ENCODE measurements at places on chromosomes 5 and 9.

DNA sequence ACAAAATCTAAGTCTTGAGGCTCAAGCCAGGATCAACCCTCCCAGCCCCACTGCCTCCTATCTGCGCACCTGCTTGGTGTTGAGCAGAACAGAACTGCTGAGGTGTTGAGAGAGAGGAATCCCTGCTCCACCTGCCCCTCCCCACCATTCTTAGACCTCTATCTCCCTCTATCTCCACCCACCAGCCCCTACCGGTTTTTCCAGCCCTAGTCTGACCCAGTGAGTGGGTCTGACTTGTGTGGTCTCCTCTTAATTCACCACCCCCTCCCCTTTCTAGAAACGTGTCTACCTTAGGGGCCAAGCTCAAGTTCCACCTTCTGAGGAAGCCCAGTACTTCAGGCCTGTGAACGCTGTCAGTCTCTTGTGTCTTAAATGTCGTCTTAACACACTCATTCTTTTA, 93.7 kb downstream of the ARHGAP26 start:
- DNase-seq, result no peak

DNA sequence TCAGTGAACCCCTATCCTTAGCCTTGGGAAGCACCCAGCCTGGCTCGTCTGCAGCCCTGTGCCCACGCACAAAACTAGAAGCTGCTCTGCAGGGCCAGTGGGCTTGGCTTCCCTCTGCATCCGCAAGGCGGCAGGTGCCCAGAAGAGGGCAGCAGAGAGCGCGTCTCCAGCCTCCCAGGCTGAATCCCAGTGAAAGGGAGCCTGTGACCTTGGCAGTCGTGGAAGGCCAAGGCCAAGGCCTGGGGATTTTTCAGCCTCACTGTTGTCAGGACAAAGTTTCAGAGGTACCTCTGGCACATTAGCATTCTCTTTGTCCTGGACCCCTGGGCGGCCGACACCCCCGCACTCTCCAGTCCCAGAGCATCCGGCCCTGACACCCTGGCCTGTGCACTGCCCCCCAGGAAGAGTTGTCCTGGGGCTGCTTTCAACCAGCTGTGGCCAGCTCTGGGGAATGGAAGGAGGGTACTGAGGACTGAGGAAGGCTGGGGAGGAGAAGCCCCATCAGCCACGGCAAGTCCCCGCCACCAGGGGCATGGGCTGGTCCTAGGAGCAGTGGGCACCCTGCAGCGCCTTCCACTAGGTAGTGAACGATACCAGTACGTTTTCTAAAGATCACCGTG, 63.6 kb upstream of the IL17B start:
- DNase-seq, result peak; percentile 58

DNA sequence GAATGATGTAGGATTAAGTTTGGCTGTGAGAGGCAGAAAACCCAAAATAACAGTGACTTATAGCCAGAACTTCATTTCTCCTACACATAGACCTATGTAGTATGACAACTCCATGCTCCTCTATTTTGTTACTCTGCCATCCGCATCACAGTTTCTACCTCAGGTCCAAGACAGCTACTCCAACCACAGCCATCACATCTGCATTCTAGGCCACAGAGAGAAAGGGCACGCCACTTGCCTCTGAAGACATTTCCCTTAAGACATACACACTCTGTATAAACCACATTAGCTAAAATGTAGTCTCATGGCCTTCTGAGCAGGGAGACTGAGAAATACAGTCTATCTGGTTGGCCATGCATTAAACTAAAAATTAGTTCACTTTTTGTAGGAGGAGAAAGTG, 10.0 kb downstream of the SPINK4 start:
- DNase-seq, result no peak

DNA sequence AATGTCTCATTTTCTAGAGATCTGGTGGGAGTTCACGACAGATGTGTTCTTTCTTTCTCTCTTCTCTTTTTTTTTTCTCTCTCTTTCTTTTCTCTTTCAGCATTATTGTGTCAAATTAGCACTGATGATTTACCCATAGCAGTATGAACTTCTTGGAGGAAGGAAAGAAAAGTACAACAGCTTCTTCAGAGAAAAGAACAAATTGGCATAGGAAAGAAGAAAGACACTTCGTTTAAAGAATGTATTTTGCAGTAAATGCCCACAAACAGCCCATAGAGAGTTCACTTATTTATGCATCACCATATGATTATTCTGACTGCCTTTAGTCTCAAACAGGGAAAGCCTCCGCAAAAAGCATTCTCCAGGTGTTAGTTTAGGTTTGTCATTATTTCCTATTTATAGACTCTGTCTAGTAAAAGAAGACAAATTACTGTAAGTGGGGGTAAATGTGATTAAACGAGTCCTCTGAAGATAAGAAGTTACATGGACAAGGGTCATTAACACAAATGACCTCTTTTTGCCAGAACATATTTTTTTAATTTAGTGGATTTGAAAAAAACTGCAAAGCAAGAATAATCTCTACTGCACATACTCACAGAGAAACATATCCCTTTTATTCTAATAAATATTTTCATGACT, 68.0 kb downstream of the POU5F2 start:
- no peak for DNase-seq

DNA sequence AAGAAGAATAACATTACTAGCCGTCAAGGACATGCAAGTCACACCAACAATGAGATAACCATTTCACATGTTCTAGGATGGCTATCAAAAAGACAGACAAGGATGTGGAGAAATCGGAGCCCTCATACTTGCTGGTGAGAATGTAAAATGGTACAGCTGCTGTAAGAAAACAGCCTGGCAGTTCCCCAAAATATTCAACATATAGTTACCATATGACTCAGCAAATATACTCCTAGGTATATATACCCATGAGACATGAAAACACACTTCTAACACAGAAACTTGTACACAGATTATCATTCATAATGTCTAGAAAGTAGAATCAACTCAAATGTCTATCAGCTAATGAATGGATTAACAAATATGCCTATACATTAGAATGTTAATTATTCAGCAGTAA, 105.4 kb upstream of the PCAT7 start:
- DNase-seq, result no peak

Measured in effector CD8-positive, alpha-beta T cell (primary cell).